ENCODE measurements at places on chromosomes 3 and 15. TPM values are rescaled to one million over a fixed set of nuclear protein-coding genes. Genes with fewer than 3 reads are reported as not detected.

Gene CASR
- total RNA-seq = not detected

Gene CADM2
- not detected for total RNA-seq

Gene RPUSD2
- total RNA-seq = 13.8 TPM

Gene TEX55
- total RNA-seq = not detected

Gene KLF15
- 0.49 TPM for total RNA-seq

Gene EPM2AIP1
- 7.6 TPM for total RNA-seq

Gene ST8SIA2
- 0.31 TPM for total RNA-seq

Gene TRPC1
- 4.2 TPM for total RNA-seq

Gene GP9
- not detected for total RNA-seq

Gene THSD4
- total RNA-seq = 7.8 TPM

Gene INAFM2
- 9.9 TPM for total RNA-seq

Gene RABL3
- 14.7 TPM for total RNA-seq

Gene CELSR3
- 0.49 TPM for total RNA-seq

Gene DUOX1
- not detected for total RNA-seq

Gene RBP2
- not detected for total RNA-seq

Gene SNTN
- not detected for total RNA-seq
